Fibroblast of skin of left biceps (primary cell): ENCODE measurements at places on chromosomes 16 and 17.

DNA sequence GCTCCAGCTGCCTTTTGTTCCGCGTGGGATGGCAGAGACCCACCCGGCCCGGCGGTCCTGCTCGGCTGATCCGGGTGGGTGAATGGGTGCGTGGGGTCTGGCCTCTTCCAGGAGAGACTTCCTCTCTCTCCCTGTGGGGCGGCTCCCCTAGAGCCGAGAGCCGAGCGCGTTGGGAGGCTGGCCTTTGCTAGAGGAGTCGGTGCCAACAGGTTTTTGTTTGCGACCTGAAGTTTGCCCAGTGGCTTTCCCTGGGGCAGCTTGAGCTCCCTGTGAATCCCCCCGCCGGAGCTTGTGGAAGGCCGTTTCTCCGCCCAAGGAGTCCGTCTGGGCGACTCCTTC, 970 bp downstream of the EPN2 start:
- DNase-seq = no peak

DNA sequence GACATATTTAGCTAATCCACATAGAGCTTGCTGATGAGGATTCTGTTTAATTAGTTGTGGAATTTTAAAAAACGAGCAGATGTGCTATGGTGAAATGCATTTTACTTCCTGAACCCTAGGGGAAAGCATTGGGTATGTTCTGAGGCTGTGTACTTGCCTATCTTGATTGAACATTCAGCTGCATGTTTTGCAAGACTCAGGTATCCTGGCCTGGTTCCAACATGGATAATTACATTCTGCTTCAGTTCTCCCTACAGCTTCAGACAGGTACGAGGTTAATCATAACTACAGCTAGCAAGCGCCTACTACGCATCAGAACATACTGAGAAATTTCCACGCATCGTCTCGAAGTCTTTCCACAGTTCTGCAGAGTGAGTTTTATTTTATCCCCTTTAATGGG, 77.0 kb downstream of the HS3ST2 start:
- DNase-seq = no peak

DNA sequence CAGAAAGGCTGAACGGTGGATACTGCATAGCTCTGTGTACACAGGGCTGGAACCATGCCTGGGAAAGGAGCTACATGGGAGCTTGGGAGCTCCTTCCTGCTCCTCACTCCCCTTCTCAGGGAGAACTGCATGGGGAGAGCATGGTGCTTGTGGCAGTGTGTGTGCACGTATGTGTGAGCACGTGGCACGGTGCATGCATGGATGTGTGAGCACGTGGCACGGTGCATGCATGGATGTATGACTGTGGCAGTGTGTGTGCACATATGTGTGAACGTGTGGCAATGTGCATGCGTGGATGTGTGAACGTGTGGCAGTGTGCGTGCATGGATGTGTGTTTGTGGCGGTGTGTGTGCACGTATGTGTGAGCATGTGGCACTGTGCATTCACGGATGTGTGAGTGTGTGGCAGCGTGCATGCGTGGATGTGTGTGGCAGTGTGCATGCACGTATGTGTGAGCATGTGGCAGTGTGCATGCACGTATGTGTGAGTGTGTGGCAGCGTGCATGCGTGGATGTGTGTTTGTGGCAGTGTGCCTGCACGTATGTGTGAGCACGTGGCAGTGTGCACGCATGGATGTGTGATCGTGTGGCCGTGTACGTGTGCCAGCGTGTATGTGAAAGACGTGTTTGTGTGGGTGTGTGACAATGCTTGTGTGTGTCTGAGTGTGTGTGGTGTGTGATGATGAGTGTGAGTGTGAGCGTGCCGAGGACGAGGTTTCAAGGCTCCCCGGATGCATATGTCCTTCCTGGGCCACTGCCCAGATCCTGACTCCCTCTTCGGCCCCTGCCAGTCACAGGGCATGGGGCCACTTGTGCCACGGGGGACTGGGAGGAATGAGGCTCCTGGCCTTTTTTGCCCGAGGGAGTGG, 52.4 kb upstream of the JPH3 start:
- no peak for DNase-seq

- DNase-seq = no peak
Measured at GRCh38 chr16:55426865-55427484, 52.0 kb upstream of the MMP2 start.

DNA sequence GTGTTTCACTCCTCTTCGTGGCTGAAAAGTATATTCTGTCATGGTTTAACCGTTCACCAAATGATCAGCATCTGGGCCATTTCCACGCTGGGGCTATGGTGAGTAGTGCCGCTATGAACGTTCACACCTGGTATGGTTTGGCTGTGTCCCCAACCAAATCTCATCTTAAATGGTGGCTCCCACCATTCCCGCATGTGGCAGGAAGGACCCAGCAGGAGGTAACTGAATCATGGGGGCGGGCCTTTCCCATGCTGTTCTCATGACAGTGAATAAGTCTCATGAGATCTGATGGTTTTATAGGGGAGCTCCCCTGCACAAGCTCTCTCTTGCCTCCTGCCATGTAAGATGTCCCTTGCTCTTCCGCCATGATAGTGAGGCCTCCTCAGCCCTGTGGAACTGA, 45.7 kb upstream of the ZNF469 start:
- no peak for DNase-seq

GRCh38 chr17:3026125-3026855, 37.1 kb downstream of the OR1D5 start:
- no peak for DNase-seq

DNA sequence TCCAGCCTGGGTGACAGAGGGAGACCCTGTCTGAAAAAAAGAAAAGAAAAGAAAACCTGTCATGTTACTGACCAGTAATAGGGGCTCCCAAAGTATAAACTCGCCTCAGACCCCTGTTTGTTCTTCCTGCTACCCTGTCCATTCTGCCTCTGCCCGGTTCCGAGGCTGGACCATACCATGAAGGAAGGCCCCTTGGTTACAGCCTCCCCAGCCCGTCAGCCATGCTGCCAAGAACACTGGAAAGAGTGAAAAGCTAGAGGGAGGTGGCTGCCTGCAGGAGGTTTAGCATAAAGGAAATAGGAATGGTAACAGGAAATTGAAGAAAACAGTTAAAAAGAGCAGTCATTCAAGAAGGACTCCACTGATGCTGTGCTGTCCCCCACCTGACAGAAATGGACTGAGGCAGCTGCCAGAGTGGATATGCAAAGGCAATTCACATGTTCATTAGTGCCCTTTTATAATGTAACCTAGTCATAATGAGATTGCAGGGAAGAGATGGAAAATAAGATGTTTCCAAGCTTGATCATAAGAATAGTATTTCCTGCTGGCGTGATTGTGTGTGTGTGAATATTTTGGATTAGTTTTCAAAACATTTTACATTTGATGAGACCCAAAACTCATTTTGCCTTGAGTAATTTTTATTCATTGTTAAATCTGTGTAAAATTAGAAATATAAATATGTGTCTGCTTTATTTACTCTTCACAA, 102.6 kb downstream of the GOSR1 start:
- DNase-seq = no peak

GRCh38 chr16:29926711-29927052, 656 bp upstream of the KCTD13 start:
- DNase-seq = no peak
